NCI-H526 treated with DMSO at 0.1 percent for 48 hours (cell line): ENCODE measurements at places on chromosomes 11 and 22.
A peak's percentile ranks its signal among the peaks of the same experiment; 100 is the strongest.

- no peak for DNase-seq
These were observed 40.9 kb downstream of the GALNT18 start for GRCh38 chr11:11580841-11581411.

DNA sequence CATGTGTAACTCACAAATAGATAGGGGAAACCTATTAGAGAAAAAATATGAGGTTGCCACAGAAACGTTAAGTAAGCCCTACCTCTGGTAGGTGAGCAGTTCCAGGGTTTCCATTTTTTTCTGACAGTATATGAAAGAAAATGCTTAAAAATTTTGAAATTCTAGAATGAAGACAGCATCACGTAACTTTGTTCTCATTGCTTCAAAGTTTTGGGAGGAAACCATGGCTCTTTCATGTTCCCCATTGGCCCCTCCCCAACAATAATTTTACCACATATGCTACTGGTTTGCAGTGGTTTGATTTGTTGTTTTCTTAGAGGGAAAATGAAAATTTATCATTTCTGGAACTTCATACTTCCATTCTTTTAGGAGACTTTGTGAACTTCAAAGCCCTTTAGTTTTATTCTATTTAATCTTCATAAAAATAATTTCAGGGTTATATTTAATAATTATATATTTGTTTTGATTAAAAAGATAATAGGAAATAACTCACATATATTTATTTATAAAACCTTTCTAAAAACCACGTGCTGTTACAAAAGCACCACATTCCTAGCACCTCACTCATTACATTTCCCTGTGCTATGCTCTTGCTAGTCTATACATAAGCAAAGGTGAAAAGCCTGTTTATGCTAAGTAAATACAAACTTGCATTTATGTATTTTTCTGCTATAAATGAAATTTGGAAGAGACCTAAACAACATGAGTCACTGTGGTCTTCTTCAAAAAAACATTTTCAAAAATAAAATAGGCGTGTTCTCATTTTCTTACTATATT, 113.4 kb downstream of the CASP12 start:
- no peak for DNase-seq

DNA sequence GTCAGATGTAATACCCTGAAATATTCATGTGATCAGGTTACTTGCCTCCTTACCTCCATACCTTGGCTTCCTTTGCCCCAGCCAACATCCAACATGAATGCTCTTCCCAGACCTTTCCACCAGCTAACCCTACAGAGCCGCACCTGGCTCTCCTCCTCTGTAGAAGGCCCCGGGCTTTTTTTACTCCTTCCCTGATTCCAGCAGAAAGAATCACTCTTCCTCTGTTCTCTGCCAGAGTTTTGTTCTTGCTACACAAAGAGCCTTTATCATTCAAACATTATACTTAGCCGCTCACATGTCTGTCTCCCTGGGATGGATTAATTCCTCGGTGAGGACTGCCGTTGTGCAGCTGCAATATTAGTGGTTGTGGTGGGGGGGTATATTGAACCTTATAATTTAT, 116.8 kb upstream of the GRAMD1B start:
- DNase-seq, result no peak

DNA sequence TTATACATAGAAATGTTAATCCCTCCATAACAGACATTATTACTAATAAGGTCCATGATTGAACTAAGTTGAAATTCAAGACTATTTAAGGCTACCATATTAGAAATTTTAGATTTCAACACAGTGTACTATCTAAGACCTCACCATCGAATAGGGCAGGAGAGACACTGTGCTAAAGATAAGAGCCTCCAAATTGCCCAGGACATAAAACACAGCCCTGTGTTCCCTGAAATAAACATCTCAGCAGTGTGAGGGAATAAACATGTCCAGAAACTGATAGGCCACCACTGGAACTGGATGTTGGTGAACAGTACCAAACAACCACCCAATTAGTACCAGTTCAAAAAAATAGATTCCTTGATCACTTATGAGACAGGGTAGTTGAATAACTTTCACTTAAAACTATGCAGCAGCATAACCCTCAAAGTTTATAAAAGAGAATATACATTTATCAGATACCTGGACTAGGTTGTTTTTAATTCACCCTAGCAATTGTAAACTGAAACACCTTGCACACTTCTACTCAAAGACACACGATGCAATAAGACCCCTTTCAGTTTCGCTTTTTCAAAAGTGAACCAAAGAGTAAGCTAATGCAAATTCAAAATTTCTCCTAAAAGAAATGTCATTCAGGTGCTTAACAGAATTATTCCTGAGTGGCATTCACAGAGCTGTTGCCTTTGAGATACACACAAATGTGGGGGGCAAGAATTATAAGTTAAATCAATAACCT, 34.3 kb downstream of the USP28 start:
- DNase-seq, result peak; percentile 79

GRCh38 chr11:122159861-122160260, 43.8 kb upstream of the BLID start:
- no peak for DNase-seq

DNA sequence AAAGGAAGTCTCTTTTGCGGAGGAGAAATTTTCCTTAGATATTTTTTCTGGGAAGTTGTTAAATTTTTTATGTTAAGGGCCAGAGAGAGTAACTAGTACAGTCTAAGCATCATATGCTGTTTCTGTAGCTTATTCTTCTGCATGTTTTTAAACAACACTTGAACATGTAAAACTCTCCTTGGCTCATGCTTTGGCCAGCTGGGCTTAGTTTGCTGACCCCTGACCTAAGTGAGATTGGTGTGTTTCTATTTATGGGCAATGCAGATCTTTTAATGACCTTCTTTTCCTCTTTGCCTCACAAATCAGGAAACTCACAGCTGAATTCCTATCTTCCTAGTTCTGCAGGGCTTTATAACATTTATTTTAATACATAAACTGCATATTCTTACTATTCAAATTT, 942.5 kb downstream of the OPCML start:
- no peak for DNase-seq

DNA sequence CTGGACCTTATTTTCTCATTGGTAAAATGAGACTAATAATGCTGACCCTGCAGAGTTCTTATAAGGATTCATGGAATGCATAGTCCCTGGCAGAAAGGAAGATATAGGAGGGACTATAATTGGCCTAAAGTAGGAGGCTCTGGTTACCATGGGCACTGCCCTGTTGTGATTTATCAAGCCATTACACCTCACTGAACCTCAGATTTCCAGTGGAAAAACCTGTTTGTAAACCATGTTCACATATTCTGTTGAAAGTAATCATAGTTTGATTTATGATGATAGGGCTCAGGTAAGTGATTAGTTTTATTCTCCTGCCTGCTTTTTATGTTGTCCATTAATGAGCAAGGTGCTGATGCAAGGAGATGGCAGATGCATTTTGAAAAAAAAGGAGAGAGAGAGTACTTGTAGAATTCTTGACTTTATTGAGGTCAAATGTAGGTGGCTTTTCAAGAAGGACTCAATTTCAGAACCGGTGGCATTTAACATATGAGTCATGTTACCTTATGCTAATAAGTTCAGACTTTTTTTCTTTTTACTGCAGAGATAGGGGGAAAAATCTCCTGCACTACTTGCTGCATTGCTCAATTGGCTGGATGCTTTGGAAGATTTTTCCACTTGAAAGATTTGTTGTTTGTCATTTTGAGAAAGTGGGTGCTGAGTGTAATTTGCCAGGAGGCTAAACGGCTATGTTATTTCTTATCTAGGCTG, 14.6 kb downstream of the NF2 start:
- DNase-seq, result no peak

GRCh38 chr11:41868606-41869005, 409.2 kb upstream of the LRRC4C start:
- DNase-seq, result no peak

- no peak for DNase-seq
These were observed 434.7 kb downstream of the TBC1D22A start for GRCh38 chr22:47196881-47197772.
